Glutamatergic neuron (in vitro differentiated cells): ENCODE measurements at places on chromosomes 6 and 20.

DNA sequence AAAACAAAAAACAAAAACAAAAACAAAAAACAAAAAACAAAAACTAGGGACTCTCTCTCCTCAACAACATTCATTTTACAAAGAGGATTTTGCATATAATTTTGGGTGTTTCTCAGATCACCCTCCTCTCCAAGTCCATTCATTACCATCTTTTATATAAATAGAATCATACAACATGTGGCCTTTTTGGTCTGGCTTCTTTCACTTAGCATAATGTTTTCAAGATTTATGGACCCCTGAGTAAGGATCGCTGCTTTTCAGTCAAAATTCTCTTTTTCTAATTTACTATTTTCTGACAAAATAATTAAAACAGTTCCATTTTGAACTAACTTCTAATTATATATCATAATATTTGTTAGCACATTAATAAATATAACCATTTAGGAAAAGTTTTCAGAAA lies 94.8 kb downstream of the UBE3D start:
- DNase-seq: no peak

DNA sequence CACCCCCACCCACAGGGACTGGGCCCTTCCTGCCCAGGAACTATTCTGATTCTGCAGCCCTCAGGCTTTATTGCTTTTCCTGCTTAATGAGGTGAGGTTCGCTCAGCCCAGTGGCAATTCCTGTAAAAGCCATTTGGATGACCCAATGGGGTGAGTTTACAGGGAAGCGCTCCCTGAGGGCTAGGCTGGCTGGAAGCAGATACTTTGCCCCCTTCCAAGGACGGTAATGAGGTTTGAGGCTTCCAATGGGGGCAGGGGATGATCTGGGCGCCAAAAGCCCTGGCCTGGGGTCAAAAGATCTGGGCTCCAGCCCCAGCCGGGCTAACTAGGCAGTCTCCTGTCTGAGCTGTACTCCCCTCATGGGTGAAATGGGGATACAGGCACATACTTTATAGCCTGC lies 41.8 kb downstream of the RIPOR3 start:
- DNase-seq: no peak

GRCh38 chr6:33314515-33314942 lies 651 bp upstream of the TAPBP start:
- DNase-seq: no peak

- DNase-seq: no peak
Observed at GRCh38 chr6:14827354-14827753, 418.5 kb upstream of the JARID2 start.

- DNase-seq: no peak
Observed at GRCh38 chr6:74181471-74181870, 485.5 kb downstream of the CD109 start.

DNA sequence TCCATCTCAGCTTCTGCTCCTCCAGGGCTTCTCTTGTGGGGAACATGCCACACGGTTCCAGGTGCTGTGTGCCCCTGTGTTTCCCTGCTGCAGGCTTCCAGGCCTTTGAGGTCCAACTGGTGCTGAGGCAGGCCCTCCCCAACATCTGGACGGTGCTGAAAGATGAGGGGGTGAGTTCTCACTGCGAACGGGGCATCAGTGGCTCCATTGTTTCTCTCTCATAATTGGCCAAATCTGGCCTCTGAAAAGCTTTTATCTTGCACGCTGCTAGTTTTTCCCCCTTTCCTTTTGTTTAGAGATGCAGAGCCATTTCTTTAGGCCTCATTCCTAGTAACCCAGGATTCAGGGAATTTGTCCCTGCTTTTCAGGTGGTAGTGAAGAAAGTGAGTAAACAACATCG lies 8.6 kb downstream of the PNLDC1 start:
- no peak for DNase-seq
